Mammary epithelial cell (primary cell): ENCODE measurements at places on chromosomes 13 and 19. TPM values are rescaled to one million over a fixed set of nuclear protein-coding genes. Genes with fewer than 3 reads are reported as not detected.

ZGLP1 gene
- 1.2 TPM for total RNA-seq

TMEM221 gene
- 0.17 TPM for total RNA-seq

SHD gene
- not detected in 2 replicates for total RNA-seq

IGFLR1 gene
- 1.4 and 3.1 TPM in 2 replicates for total RNA-seq

NLRP7 gene
- total RNA-seq = not detected

LAIR1 gene
- not detected in 2 replicates for total RNA-seq

ACER1 gene
- not detected for total RNA-seq

ENOX1 gene
- total RNA-seq = 0.86 and 1.2 TPM in 2 replicates

PPP1R15A gene
- 28.8 TPM for total RNA-seq

SLC1A6 gene
- total RNA-seq = 1.2 TPM

SLITRK6 gene
- 3.1 and 7.2 TPM in 2 replicates for total RNA-seq

TMEM255B gene
- total RNA-seq = 19.0 and 28.2 TPM in 2 replicates

FBXO17 gene
- total RNA-seq = 18.6 and 18.8 TPM in 2 replicates

UPK1A gene
- not detected for total RNA-seq

RYR1 gene
- total RNA-seq = 1.0 TPM

POLD1 gene
- total RNA-seq = 25.3 and 49.8 TPM in 2 replicates

CACTIN gene
- total RNA-seq = 22.7 and 26.5 TPM in 2 replicates

ZNF575 gene
- 0.17 TPM for total RNA-seq

FCAR gene
- not detected for total RNA-seq

NDUFA13 gene
- 221 and 322 TPM in 2 replicates for total RNA-seq

OXGR1 gene
- not detected for total RNA-seq

GTF2F1 gene
- 57.7 and 64.8 TPM in 2 replicates for total RNA-seq

C13orf42 gene
- not detected in 2 replicates for total RNA-seq

CBY2 gene
- not detected for total RNA-seq

CATSPERD gene
- not detected for total RNA-seq

KLK1 gene
- total RNA-seq = not detected

PTH2 gene
- not detected for total RNA-seq
